LNCaP clone FGC (cell line): ENCODE measurements at places on chromosomes 16 and 17.
A peak's percentile ranks its signal among the peaks of the same experiment; 100 is the strongest.

GRCh38 chr16:73976644-73977043 lies 320.0 kb upstream of the PSMD7 start:
- DNase-seq: no peak

- DNase-seq: no peak
Observed at GRCh38 chr17:76868669-76869495, 678 bp downstream of the MGAT5B start.

- DNase-seq: no peak
Observed at GRCh38 chr17:53462393-53462811, 360.3 kb upstream of the KIF2B start.

DNA sequence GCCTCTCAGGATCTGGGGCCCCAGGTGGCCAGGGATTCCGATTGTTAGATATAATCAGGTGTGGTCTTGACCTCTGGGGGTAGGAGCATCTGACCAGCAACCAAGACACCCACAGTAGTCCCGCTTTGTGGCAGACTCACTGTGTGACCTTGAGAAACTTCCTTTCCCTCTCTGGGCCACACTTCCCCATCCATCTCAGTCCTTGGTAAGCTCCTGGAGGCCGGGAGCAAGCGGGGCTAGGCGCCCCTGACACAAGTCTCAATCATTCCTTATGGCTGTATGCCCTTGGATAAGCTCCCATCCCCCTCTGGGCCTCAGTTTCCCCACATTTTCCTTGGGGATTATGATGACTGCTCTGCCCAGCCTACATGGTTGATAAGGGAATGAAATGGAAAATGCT lies 21.3 kb downstream of the CPNE2 start:
- DNase-seq: no peak

DNA sequence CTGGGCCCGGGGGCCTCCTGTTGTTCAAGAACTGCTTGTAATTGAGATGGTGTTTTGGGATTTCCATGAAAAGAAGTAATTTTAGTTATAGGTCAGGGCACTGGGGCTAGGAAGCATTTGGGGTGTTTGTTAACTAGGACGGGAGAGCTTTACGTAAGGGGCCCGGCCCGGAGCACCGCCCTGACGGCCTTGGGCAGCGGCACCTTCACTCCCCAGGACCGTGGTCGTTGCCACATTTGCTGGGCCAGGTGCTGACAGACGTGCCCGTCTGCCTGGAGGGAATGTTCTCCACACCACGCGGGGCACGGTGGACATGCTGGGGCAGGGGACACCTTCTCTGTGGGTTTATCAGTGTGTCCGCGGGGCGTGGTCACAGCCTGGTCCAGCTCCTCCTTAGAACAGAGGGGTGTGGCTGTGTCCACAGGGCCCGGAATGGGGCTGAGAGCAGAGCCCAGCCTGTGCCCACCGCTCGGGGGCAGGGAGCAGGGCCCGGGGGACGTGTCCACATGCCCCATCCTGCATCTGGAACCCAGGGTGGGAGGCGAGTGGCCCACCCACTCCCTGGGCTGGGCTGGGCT lies 57.7 kb downstream of the BAIAP2 start:
- no peak for DNase-seq

GRCh38 chr16:3859889-3860288 lies 20.6 kb downstream of the CREBBP start:
- DNase-seq: no peak

DNA sequence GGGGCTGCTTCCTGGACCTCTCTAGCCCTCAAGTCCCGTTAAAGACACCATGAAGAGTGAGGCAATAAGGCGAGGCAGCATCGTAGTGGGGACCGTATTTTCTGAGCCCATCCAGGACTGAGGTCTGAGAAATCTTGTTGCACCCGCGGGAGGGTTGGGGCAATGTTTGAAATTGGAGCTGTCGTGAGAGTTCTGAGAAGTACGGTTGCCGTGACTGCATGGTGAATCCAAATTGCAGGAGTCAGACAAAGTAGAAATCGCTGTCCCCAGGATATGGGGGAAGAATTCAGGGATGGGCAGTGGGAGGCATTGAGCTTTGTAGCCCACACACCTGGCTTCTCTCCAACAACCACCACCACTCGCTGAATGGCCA lies 42.0 kb upstream of the RPL38 start:
- DNase-seq: no peak

GRCh38 chr17:69581061-69581961 lies 166.8 kb downstream of the MAP2K6 start:
- DNase-seq: no peak

DNA sequence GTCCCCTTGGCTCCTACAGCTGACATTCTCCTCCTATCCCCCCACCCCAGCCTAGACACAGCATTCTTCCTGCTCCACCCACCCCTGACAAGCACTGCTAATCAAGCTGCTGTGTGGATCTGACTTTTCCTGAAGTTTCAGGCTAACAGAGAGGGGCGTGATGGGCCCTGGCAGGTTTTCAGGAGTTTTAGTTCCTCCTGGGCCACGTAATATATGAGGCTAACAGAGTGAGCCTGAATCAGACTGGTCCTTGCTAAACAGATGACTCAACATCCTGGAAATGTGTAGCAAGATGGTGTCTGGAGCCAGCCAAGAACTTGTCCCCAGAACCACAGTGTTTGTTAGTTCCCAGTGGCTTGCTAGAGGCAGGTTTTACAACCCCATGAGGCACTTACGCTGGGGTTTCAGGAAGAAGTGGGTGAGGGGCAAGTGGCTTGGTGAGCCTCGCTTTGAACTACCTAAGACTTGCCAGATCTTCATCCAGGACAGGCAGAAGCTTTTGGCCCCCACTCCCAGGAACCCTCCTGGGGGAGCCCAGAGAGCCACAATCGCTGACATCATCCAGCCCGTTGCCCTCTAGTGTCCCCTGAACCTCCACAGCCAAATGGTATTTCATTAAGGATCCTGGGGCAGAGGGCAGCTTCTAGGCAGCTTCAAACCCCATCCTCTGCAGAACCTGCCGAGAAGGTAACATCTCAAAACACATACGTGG lies 15.9 kb downstream of the TMEM92 start:
- peak; percentile 22 for DNase-seq

- DNase-seq: no peak
Observed at GRCh38 chr16:88337021-88337420, 45.7 kb upstream of the ZNF469 start.

GRCh38 chr17:30554839-30555751 lies 77.9 kb downstream of the GOSR1 start:
- DNase-seq: no peak

- DNase-seq: no peak
Observed at GRCh38 chr16:10988879-10989278, 44.5 kb downstream of the CLEC16A start.

DNA sequence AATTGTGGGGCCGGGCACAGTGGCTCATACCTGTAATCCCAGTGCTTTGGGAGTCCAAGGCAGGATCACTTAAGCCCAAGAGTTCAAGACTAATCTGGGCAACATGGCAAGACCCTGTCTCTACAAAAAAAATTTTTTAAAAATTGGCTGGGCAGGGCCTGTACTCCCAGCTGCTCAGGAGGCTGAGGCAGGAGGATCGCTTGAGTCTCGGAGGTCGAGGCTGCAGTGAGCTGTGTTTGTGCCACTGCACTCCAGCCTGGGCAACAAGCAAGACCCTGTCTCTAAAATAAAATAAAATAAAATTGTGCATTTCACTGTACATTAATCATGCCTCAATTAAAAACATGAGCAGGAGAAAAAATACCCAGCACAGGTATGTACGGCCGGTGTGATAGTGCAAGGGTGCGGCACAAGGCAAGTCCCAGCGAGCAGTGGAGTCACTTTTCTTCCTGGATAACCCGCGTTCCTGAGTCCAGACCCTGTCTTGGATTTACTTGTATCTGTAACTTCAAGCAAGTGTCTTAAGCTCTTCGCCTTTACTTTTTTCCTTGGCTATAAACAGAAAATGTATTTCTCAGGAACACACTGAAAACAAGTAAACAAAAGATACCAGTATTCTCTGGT lies 11.4 kb downstream of the ZDHHC7 start:
- DNase-seq: no peak

GRCh38 chr16:4455951-4456350 lies 18.5 kb downstream of the NMRAL1 start:
- DNase-seq: no peak

- no peak for DNase-seq
Observed at GRCh38 chr17:4535667-4536258, 19.4 kb downstream of the MYBBP1A start.

- DNase-seq: no peak
Observed at GRCh38 chr17:73696251-73696650, 52.0 kb upstream of the SDK2 start.

DNA sequence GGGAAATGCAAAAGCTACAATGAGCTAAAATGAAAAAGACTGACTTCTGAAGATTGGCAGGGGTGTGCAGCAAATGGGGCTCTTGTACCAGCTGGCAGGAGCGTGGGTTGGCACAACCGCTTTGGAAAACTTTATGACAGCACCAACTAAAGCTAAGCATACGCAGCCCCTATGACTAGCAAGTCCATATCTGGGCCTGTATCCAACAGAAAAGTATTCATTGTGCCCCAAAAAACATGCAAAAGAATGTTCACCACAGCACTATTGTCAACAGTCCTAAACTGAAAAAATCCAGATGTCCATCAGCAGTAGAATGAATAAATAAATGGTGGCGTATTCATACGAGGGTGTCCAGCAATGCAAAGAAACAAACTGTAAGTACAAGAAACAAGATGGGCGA lies 22.6 kb upstream of the ITGA3 start:
- no peak for DNase-seq

- DNase-seq: no peak
Observed at GRCh38 chr17:76384222-76384986, at the start of gene SPHK1. TSS of gene SPHK1 (plus strand) at chr17:76384609. CDS start at chr17:76385645, 1,036 bp downstream.

DNA sequence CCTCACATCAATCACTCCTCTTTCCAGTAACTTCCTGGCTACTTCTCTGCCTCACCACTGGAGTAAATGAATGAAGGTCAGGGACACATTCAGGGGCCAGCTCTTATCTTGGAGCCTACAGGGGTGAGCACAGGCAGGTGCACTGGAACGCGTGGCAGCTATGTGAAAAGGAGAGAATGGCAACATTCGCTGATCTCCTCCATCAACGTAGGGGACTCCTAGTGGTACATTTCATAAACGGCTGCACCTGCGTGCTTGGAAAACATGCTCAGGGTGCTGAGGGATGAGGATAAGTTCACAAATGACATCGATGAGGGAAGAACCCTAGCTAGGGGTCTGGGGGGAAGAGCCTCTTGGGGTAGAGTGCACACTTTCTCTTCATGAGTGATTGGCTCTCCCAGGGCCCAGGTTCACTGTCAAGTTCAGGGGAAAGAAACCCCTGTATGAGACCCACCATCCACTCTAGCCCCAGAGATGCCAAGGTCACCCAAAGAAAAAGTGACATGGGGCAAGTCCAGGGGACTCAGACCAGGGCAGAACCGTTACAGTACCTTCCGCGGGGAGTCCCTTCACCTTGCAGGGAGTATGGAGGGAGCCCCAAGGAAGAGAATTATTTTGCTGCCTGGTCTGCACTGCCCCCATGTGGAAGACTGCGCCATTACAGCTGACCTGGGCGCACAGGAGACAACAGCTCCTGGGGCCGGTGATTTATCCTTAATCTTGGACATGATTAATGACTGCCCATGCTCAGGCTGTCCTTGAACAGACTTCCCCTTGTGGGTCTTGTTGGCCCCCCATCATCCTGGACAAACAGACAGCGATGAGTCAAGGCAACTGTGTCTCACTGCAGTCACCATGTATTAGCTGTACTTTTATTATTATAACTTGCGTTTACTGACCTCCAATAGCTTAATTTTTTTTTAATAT lies 30.1 kb downstream of the VAC14 start:
- DNase-seq: no peak

DNA sequence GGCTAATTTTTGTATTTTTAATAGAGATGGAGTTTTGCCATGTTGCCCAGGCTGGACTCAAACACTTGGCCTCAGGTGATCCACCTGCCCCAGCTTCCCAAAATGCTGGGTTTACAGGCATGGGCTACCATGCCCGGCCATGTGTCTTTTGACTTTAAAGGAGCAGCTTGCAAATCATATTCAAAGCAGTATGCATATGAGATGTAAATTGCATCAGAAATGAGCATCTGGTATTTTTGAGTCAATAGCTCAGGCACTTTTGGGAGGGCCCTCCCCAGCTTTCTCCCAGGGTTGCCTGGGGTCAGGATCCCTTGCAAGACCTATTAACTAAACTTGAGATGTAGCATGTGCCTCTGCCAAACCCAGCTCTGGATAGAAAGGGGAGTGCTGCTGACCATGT lies 21.5 kb downstream of the EPOP start:
- DNase-seq: no peak

GRCh38 chr17:75308732-75309629 lies 19.7 kb upstream of the SLC25A19 start:
- no peak for DNase-seq

DNA sequence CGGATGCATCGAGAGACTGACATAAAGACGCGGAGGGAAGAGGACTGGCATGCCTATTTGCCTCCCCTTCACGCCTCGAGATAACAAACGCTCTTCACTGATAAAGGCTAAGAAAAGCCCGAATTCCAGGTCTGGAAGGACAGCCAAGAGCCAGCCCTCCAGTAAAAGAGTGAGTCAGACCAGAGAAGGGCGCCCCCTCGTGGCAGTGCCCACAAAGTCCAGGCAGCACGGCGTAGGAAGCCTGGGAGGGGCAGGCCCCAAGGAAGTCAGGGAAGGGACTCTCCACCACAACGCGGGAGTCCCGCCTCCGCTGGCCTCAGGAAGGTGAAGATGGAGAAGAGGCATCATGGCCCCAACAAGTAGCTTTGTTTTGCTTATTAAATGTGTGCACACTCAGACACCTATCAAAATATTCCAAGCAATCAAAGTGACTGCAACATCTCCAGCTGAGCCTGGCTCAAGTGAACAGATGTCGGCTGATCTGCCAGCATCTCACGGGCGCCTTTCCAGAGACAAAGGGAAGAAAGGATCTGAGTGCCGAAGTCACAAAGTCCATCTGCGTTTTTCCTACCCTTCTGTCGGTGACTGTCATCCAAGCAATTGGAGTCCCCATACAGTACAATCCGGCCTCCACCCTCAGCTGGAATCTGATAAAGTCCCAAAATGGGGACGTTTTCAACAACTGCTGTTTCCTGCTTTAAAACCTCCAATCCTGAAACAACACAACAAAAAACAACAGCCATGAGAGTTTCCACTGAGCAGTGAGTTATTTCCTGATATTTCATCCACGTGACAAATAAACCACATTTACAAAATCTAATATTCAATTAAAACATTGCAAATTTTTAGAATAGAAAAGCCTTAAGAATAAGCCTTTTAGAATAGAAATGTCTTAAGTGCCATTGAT lies 20.4 kb upstream of the SLC38A8 start:
- DNase-seq: no peak

- no peak for DNase-seq
Observed at GRCh38 chr16:85094812-85095211, 17.5 kb downstream of the CIBAR2 start.

DNA sequence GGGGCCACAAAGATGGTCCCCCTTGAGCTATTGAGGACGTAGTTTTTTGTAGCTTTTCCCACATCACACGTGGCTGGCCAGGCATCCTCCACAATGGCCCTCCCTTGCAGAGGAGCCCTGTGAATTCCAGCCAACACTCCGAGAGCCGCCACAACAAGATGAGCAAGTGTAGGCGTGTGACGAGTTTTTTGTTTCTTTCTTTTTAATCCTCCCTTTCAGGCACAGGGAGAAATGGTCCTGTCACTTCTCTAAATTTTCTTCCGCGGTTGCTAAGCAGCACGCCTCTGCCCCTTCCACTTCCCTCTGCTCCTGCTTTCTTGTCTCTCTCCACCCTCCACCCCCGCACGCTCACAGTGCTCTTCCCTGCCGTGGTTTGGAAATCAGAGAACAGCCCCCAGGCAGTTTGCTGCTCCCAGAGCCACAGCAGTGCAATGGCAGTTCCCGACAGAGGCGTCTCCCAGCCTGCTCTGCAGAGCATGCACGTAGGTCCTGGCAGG lies 68.0 kb upstream of the MRTFB start:
- DNase-seq: no peak

GRCh38 chr17:17902376-17902775 lies 65.6 kb upstream of the SREBF1 start:
- DNase-seq: no peak

GRCh38 chr16:56743840-56744239 lies 13.9 kb downstream of the NUP93 start:
- no peak for DNase-seq
